NCI-H526 (cell line): ENCODE measurements at places on chromosomes 7 and 10.

DNA sequence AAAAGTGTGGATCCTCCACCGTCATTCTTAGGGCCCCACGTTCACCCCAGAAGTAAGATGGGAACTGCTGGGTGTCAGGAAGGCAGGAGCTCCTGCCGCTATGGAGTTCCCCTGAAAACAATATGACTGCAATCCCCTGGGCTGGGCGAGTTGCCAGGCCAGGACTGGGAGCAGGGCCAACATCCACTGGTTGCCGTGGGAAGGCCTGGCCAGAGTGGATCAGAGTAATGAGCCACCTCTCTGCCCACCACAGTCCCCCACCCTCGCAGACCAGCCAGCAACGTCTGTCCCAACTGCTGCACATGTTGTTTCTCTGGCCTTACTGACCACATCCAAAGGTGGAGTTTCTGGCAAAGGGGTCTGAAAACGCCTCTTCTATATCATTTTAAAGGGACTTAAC lies 86.6 kb downstream of the STRA8 start:
- no peak for DNase-seq

DNA sequence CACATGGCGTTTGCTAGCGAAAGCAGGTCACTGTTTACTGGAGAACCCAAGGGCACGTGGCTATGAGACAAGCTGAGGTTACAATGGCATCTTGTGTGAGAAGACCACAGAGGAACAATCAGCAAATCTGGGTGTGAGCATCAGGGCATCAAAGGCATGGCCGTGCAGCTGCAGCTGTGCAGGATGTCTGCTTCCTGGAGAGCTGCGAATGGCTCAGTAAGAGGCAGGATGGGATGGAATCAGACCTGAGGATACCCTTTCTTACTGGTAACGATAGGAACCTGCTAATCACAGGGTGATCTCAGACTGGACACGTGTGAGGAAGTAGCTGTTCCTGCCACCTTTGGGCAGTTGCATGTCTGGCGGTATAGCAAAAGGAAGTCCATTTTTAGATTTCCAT lies 119.5 kb downstream of the RNF216 start:
- DNase-seq = no peak

DNA sequence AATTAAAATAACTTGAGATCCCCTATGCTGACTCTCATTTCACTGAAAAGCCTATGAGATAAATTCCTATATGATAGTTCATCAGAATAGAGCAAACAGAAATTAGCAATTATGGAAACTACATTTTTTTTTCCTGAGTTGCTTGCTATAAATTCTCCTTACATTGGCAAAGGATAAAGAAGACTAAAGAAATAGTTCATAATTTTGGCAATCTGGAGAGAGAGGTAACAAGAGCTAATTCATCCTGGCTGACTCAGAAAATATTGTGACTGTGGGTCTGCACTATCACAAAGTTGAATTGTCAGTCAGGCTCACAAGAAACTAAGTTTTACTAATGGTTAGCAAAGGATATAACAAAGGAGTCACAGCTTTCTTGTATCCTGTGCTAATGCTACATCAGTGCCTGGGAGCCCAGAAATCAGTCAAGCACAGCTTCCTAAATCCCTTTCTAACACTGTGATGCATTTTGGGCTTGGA lies 483.0 kb downstream of the MAGI2 start:
- no peak for DNase-seq

DNA sequence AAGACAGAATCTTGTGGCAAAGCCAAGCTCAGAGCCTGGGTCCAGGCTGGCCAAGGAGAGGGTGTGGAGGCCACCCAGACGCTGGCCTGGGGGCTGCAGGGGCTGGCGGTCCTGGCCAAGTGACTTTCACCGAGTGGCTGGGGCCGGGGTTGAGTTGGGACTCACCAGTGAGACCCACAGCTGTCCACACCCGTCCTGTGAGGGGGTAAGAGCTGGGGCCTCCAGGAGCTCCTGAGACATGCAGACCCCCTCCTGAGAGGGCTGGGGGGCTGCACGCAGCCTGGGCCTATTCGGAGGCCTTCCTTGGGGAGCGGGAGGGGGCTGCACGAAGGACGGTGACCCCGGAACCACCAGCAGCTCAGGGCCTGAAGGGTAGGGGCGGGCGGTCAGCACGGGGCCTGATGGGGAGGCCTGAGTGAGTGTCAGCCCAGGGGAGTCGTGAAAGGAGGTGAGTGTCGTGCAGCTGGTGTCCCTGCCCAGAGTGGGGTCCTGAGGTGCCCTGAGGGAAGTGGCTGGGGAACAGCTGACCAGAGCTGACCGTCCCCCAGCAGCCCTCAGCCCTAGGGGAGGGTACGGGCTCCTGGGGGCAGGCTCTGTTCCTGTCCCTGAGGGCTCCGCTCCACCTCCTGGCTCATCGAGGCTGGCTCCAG lies 100.9 kb downstream of the FOXL3 start:
- DNase-seq = no peak

GRCh38 chr7:21377545-21377944 lies 50.3 kb upstream of the SP4 start:
- DNase-seq = no peak

DNA sequence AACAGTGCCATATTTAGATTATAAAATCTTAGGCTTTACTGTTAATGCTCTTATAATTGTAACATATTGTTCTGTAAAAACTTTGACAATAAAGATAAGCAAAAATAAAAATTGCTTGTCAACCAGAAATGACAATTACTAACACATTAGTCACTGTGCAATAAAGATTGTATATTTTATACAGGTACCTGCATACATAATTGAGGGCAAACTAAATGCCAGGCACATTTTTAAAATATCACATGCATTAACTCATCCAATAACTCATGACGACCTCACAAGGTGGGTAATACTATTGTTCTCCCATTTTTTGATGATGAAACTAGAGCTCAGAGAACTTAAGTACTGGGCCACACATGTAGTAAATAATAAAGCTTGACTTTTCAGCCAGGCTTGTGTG lies 1020.2 kb upstream of the C7orf33 start:
- DNase-seq = no peak

GRCh38 chr10:113859261-113859660 lies 4.8 kb downstream of the NHLRC2 start:
- DNase-seq = no peak
